ENCODE measurements at places on chromosomes 6 and 20.

- DNase-seq: no peak
Observed at GRCh38 chr6:50270415-50270814, 220.7 kb upstream of the DEFB112 start.

DNA sequence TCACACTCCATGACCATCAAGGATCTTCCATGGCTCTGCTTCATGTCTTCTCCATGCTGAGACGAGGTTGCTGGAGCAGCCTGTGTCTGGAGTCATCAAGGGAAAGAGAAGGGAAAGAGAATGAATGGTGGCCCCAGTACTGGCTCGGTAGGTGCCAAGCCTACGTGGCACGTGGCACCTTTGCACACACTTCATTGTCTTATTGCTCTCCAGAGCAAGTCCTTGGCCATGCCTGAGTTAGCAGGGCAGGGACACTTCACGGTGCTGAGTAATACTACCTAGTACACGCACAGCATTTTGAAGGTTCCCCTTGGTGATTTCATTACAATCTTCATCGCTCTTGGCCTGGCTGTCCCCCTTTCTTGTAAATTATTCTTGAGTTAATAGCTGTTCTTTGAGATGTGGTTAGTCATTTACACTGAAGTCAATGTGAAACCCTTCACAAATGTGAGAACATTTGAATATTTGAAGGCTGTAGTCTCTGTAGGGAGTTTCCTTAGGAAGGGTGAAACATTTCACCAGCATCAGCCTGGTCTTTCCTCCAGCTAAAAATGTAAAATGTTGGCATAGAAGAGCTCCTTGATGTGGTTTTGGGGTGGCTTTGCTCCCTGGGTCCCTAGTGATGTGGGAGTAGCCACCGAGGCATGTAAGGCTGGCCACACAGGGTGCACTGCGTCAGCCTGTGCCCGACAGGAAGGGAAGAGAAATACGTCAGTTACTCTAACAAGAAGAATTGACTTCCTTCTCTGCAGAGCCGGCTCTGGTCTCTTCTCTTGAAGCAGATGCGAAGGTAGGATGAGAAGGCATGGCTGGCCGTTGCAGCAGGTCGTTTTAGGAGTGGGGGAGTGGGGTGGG lies at the start of gene SYTL3:
Gene SYTL3, plus strand, starts transcription at position 766 of the 855 bp plus-strand sequence. CDS start 13,215 bp downstream, outside the sequence.
- DNase-seq: peak; percentile 72

DNA sequence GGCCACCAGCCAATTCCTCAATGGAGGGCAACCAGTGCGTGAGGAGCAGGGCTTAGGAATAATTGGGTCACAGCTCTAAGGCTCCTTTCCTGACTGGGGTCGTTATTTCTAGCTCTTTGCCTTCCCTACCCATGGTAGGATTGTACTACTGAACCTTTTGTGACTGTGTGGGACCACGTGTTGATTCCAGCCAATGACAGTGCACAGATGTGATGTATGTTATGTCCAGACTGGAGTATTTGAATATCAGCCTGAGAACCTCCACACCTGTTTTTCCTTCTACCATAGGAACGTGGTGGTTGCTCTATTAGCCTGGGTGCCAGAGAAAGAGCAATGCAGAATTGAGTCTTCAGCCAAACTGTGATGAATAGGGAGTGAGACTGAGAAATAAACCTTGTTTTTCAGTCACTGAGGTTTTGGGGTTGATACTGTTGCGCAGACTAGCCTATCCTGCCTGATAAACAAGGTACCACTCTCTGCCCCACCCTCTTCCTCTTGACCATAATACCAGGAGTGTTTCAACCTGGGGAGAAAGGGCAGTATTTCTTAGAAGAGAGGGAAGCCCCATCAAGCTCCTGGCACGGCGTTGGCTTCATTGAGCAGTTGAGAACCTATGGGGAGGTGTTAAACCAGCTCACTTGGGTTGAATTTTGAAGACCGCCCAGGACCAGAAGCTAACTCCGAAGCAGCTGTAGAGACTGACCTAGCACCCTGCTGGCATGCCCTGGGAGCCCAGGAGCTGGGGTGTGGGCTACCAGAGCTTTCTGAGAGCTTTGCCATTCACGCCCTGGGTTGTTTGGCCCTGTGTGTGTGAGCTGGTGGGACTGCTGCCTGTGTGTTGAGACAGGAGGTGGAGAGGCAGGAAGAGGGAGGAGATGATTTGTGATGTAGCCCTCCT lies 105.5 kb upstream of the BACH2 start:
- no peak for DNase-seq

DNA sequence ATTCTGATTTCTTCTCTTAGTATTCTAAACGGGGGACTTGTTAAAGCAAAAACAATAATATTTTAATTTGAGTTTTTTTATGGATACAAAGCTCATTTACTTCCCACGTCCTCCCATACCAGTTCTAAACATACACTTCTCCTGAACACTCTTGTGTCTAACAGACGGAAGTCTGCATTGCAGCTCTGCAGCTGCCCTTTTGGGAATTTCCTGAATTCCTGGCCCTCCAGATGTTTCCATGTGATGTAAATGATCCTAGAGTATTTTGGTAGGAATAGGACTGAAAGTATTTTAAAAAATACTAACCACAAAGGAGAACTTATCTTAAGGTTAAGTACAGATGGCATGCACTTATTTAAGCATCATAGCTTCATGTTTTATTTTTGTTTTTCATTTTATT lies 886.7 kb downstream of the TBC1D32 start:
- DNase-seq: no peak

GRCh38 chr20:9590189-9590588 lies 75.8 kb downstream of the LAMP5 start:
- peak; percentile 24 for DNase-seq

GRCh38 chr20:8536262-8536618 lies 404.2 kb downstream of the PLCB1 start:
- DNase-seq: no peak

DNA sequence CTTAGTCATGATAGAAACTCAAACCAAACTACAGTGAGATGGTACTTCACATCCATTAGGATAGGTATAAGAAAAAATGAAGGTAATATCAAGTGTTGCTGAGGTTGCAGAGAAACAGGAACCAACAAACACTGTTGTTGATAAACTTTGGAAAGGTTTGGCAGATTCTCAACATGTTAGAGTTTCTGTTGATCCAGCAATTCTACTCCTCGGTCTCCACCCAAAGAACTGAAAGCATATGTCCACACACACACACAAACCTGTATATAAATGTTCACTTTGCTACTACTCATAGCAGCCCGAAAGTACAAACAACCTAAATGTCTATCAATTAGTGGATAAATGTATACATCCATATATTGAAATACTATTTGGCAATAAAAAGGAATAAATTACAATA lies 128.3 kb upstream of the CARMIL1 start:
- DNase-seq: no peak

DNA sequence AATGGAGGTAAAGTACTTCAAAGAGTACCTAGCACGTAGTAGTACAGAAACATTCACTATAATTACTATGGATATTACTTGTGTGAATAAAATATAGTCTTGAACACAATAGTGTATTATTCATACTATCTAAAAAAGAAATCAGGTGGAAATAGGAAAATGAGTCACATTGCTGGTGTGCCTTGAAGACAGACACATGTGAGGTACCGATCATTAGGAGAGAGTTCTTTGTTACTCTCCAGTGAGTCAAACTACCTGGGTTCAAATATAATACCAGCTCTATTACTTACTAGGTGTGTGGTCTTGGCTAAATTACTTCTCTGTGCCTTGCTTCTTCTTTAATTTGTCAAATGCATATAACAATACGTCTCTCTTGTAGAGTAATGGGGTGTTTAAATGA lies 50.8 kb upstream of the BEND6 start:
- no peak for DNase-seq

DNA sequence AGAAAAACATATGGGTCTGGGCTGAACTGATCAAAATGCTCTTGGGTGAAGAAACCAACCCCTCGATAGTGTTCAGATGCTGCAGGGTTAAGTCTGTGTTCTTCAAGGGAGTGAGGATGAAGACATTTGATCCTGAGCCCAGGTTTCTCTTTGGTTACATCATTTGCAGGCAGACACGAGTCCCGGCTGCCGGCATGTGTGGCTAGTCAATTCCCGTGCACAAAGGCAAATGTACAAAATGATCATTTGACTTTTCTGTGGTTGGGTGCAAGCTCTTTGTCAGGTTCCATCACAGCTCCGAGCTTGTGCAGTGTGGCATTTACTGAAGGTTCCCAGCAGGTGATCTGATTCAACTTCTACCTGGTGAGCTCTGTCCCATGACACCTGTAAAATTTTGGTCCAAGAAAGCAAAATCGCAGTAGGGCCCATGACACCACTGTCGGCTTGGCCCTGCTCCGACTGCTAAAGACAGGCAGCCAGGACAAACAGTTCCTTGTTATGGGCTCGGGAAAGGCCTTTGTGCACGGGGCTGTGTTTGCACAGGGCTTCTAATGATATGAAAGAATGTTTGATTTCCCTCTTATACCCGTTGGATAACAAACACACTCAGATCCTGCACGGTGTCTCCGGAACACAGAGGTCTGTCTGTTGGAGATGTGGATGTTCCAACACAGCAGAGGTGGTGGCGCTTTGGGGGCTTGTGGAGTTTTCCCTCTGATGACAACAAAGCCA lies 46.9 kb downstream of the GJA10 start:
- peak; percentile 42 for DNase-seq

DNA sequence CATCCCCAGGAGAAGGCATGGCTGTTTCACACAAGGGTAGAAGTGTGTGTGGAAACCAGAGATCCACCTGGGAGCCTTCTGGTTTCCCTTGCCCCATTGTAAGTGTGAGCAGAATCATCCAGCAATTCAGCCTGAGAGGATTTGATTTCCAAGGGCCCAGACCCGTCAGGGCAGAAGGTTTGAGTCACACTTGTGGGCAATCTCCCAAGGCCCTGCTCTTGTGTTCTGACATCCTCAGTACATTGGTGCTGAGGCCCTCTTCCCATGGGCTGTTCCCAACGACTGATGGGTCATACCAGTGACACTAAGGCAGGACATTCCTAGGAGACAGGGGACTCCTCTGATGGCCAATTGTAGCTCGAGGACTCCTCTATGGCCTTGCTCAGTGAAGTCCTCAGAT lies 58.2 kb upstream of the POLR1H start:
- DNase-seq: no peak

GRCh38 chr20:35273449-35274171 lies 4.3 kb downstream of the MMP24OS start:
- peak; percentile 33 for DNase-seq

- DNase-seq: peak; percentile 77
Observed at GRCh38 chr6:53734473-53735299, 60.1 kb upstream of the LRRC1 start.

DNA sequence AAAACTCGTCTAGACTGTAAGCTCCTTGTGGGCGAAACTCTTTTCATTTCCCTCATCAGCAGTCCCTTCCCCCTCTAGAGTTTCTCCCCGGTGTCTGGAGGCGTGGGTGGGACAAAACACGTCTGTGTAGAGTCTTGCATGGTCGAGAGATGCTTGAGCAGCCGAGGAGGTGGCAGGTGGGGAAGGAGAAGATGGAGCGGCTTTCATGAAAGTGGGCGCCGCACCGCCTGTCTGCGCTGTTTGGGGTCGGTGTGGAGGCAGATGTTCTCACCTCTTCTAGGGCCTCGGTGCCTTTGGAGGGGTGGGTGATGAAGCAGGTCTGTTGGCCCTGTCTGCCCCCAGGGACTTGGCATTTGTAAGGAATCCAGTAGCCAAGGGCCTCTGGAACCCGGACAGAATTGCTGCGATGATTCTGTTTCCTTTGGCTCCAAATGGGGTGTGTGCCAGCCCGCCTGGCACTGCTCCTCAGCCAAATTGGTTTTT lies 1.2 kb downstream of the BRPF3 start:
- DNase-seq: no peak

GRCh38 chr6:81849248-81849647 lies 96.8 kb upstream of the TENT5A start:
- no peak for DNase-seq

DNA sequence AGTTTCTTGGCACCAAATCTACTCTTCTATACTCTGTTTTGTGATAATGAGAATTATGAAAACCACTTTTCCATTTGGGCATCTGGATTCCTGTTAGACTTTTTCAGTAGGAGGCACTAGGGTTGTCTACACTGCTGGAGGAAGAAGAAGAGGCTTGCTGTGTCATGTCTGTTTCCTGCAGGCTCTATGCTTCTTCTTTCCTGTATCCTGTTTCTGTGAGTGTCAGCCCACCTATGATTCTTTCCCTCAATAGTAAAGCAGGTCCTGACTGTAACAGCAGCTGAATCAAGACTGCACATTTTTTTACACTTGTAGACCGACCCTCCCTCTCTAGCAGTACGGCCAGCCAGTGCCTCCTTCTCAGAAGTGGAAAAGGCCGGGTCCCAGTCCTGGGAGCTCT lies 603.9 kb downstream of the HDGFL1 start:
- peak; percentile 36 for DNase-seq

GRCh38 chr6:131916847-131917246 lies 34.3 kb downstream of the CCN2 start:
- no peak for DNase-seq

DNA sequence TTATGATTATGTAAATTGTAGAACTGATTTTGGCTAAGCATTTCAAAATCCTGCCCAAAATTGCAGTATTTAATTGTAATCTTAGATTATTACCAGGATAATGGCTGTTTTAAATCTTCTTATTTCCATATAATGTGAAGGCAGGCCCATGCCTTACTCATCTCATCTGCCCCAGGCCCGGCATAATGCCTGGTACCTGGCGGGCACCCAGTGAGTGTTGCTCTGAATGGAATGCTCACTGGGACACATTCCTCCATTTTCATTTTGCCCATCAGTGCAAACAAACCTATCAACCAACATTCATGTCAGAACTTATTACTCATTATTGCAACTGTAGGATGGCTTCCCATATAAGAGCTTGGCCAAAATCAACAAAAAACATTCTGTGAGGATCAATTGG lies 22.8 kb downstream of the SAMD5 start:
- no peak for DNase-seq

DNA sequence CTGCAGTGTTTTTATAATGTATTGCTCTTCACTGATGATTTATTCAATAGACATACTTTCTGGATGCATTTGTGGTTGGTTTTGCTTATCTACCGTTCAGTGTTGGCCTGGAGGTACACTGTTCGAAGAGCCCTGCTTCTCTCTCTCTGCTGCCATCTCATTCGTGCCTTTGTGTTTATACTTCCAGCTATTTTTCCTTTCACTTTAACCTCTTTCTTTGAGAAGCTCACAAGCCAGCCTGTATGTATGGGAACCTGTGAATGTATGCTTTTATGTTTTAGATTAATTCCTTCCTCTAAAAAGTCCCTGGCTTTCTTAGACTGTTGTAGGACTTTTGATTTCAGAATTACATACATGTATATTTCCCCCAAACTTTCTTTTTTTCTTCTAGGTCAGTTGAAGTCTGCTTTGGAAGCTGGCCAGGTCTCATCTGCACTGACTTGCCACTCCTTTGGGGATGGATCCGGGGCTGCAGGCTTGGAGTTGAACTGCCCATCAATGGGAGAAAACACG lies 83.0 kb downstream of the SCAND1 start:
- peak; percentile 71 for DNase-seq

DNA sequence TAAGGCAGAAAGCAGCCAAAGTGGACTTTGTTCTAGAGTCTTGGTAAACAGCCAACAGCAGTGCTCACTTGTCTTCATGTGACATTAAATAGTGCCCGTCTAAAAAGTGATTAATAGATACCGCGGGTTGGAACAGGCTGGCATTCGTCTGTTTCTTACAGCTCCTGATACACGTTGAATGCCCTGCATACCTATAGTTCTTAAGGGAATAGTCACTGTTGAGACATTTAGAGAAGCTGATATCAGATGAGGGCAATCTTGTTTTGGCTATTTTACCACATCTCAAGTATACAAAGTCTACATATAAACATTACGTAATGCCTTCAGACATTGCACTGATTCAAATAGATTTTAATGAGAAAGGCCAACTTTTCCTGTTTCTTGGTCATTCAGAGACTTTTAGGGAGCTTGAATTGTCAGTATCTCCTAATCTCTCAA lies 374.9 kb upstream of the FLRT3 start:
- peak; percentile 67 for DNase-seq

- DNase-seq: no peak
Observed at GRCh38 chr20:64211874-64212658, 43.5 kb upstream of the PCMTD2 start.

Data from choroid plexus epithelial cell (primary cell).